ENCODE measurements at places on chromosomes 11 and 22. TPM values are rescaled to one million over a fixed set of nuclear protein-coding genes. Genes with fewer than 3 reads are reported as not detected.
A peak's percentile ranks its signal among the peaks of the same experiment; 100 is the strongest.

DNA sequence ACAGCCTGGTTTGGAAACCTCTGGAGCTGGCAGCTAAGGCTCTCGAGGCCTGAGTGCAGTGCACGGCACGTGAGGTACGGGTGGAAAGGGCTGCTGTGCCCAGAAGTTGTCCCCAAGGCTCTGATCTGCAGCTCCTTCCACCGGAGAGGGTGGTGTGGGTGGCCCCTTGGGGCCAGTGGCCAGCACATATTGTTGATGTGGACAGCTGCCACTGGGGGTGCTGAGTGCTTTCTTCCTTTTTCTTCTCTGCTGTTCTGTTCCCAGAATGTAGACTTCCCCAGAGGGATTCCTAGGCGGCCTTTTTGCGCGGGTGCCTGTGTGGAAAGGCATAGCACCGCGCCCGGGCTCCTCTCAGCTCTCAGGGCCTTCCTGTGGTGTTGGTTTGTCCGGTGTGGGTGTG lies 1476.5 kb downstream of the TBC1D22A start:
- no peak for DNase-seq

GRCh38 chr11:15580056-15580774 lies 465.5 kb downstream of the INSC start:
- DNase-seq, result no peak

DNA sequence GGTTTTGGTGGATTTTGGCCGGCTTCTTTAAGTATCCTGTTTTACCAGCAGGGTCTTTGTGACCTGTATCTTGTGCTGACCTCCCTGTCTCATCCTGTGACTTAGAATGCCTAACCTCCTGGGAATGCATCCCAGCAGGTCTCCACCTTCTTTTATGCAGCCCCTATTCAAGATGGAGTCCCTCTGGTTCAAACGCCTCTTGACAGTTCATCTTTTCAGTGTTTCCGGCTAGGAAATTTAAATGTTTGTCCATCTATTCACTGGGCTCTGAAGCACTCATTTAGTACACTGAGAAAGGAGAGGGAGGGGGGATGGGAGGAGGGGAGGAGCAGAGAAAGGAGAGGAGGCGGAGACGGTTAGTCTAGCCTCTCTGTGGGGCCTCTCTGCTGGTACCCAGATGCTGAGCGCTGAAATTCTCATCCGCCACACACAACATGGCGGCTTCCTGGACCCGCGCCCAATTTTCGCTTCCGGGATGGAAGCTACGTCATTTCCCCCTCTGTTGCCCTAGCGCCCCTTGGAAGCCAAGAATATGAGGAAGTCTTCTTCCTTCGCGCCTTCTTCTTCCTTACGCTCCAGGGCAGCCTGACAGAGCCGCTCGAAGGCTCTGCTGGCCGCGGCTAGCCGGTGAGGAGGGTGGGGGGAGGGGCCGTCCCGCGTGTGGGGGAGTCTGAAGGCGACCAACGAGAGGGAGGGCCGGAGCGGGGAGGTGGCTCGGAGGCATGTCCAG lies 69.0 kb upstream of the SYT13 start:
- DNase-seq, result peak; percentile 84

GRCh38 chr11:21321530-21321929 lies 652.1 kb downstream of the NELL1 start:
- DNase-seq, result no peak

GRCh38 chr22:48926136-48926535 lies 901.5 kb downstream of the BRD1 start:
- no peak for DNase-seq

- DNase-seq, result no peak
These were observed 28.7 kb downstream of the ZNRF3 start for GRCh38 chr22:28911777-28912669.

DNA sequence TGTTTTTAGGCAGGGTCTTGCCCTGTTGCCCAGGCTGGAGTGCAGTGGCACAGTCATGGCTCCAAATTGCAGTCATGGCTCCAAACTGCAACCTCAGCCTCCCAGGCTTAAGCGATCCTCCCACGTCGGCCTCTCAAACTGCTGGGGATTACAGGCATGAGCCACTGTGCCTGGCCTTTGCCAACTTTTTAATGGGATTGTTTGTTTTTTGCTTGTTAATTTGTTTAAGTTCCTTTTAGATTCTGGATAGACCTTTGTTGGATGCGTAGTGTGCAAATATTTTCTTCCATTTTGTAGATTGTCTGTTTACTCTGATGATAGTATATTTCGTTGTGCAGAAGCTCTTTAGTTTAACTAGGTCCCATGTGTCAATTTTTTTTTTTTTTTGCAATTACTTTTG lies 10.0 kb upstream of the SCGB1D1 start:
- DNase-seq, result no peak

The HBB gene
- polyA plus RNA-seq, result 221 TPM

GRCh38 chr11:22539821-22540256 lies 85.8 kb downstream of the FANCF start:
- DNase-seq, result no peak

The DEFB131B gene
- 1.1 TPM for polyA plus RNA-seq

The TMEM191C gene
- polyA plus RNA-seq, result 1.2 TPM

- no peak for DNase-seq
These were observed 9.4 kb downstream of the TRIM6 start for GRCh38 chr11:5605849-5606248.

DNA sequence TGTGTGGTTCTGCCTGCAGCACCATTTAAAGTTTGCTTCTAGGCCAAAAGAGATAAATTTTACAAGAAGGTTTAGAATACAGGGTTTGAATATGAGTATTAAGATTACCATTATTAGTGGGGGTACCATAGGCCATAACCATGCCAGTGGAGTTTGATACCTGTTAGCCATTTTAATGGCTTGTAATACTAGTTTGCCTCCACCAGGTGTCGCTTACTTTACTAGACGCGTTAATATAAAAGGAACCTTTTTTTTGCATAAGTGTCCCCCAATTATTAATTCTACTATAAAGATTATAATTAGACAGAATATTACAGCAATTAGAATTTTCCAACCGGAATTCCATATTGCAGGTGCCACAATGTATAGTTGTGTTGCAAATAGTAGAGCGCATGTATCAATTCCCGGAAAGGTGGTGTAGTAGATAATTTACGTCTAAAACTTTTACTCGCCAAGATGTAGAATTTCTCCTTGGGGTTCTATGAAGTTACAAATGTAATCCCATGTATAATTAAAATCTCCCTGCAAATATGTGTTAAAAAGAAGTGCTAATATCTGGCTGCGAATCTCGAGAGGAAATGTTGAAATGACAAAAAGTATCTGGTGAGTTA lies 16.1 kb downstream of the MS4A6E start:
- no peak for DNase-seq

- DNase-seq, result no peak
These were observed 1.4 kb downstream of the GNB1L start for GRCh38 chr22:19853058-19853878.

DNA sequence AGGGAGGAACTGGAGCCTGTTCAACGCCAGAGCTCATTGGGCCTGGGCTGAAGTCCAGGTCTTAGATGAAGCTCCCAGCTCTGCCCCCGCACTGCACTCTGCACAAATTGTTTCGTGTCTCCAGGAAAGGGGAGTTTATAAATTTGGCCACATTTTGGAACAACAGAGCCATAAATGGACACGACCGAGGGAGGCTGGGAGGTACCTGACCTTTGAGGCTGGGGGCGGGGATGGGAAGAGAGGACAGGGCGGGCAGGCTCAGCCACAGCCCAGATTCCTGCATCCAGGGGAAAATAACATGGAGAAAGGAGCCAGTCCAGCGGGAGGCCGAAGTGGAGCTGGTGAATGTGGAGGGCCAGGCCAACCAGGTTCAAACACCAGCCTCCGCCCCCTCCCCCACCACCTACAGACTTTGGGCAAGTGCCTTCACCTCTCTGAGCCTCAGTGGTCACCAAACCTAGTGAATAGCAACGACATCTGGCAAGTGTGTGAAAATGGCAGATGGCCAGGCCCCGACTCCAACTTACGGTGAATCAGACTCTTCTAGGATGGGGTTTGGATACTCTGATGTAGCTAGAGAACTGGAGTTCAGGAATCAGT lies 36.8 kb upstream of the SMTN start:
- DNase-seq, result no peak

- DNase-seq, result no peak
These were observed 1.3 kb downstream of the PPP2R5B start for GRCh38 chr11:64925536-64926436.

The FGF19 gene
- 1.5 TPM for polyA plus RNA-seq

The IFT27 gene
- 48.9 TPM for polyA plus RNA-seq

GRCh38 chr11:19660076-19660475 lies 52.6 kb upstream of the NAV2 start:
- no peak for DNase-seq

The TMX2 gene
- 118 TPM for polyA plus RNA-seq

DNA sequence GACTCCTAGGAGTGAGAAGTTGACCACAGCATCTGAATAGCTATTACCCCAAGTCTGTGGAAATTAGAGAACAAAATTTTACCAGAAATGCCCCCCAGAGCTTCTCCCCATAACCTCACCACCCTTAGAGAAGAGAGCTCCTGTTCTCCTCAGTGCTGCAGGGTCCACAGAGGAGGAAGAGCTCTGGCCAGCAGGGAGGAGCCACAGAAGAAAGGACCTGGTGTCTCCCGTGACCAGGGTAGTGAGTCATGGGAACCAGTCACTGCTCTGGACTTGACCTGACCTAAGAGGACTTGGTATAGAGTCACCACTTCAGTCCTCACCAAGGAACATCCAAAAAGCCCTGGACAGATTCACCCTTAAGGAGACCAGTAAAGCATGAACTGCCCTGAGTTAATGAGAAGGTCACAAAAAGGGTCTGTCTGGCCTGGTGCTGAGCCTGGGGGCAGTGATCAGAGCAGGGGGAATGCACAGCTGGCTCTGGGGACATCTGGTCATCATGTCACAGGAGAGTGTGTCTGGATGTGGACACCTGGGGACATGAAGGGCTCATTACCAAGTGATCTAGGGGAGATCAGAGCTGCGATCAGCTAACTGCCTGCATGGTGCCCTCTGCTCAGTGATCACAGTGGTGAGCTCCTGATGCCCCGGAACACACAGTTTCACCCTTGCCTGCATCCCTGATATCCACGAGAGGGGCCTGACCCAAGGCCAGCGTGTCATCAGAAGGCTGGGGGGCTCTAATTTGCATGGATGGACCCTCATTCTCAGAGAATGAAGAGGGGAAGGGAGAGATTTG lies 103.3 kb upstream of the TOP3B start:
- DNase-seq, result no peak

- no peak for DNase-seq
These were observed 17.5 kb downstream of the PPP6R2 start for GRCh38 chr22:50360578-50360977.

DNA sequence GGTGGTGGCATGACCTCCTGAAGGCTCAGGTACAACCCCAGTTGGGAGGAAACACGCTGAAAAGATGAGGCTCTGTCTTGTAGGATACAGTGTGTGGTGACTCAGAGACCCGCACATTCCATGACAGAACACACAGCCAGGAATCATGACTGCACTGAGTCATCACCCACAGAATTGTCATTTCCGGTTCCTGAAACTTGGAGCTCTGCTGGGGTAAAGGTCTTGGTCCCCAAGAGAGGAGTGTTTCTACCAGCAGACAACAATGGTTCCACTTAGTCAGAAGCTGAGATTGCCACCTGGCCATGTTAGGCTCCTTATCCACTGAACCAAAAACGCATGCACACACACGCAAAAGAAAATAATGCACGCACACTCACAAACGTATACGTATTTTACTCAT lies 31.5 kb upstream of the CYB5R3 start:
- no peak for DNase-seq

Data from right renal cortex interstitium (tissue), 3 donors.